Stimulated activated CD4-positive, alpha-beta T cell treated with anti-CD3 and anti-CD28 coated beads, Interleukin-15, amount 100 ng/mL, for 1 hour (primary cell): ENCODE measurements at places on chromosomes 7 and 10.

DNA sequence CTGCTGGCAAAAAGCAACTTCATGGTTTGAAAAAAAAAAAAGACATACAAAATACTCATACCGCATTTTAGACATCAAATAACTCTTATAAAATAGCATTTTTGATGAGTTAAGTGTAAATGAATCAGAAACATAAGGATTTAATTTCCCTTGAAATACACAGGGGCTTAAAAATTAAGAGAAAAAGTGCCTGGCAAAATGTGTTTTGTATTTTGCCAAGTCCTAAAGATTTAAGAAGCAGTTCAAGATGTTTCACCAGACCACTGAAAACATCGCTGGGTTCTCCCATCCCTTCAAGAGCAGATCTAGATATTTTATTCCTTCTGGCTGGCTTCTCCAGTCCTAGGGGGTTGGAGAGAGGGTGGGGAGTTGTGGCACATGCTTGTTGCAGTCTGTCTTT is 396.4 kb downstream of the INHBA start:
- DNase-seq, result no peak

- no peak for DNase-seq
Observed at GRCh38 chr10:18216482-18216881, 76.3 kb downstream of the CACNB2 start.

- DNase-seq, result no peak
Observed at GRCh38 chr10:117727421-117727820, 184.9 kb downstream of the EMX2 start.

DNA sequence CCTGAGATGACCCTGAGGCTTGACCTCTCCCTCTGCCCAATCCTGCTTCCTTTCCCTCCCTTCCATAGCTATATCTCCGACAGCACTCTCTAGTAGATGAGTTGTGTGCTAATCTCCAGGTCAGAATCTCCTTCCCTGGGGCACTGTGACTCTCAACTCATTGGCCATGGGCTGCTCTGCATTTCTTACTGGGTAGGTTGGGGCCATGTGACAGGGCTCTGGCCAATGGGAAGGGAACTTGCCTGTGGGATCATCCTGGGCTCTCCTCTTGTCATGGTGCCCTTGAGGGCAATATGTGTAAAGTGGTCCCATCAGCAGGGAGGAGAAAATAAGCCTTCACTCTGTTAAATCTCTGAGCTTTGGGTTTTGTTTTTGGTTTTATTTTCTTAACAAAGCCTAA is 80.1 kb upstream of the ANKRD1 start:
- no peak for DNase-seq

GRCh38 chr7:132708470-132708869 is 132.2 kb upstream of the PLXNA4 start:
- DNase-seq, result no peak

DNA sequence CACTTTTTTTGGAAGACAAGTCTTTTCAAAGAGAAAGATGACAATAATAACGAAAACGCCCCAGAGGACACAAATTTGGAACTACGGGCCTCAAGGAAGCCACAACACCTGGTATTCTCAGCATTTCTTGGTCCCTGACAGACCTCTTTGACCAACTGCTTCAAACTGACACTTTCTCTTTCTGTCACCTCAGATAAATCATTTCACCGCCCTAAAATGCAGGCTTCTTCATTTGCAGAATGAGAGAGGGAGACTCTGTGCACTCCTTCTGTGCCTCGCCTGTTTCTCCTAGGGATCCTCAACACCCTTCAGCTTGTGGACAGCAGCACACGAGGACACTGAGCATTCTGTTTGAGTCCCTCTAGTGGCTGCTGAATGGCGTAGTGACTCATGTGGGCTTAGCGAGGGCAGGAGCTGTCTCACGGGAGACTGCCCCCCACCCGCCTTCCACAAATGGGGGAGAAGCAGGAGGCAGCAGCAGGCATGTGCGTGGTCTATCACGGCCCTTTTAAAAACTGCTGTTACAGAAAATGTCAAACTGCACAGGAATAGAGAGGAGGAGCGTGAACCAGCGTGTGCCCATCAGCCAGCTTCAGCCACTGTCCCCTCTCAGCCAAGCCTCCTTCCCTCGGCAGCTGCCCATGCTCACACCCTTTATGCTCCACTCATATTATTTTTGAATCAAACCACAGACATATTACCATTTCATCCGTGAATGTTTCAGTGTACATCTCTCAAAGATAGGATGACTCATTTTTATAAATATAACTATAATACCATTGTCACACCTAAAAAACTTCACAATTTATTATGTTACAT is 41.4 kb downstream of the GSDME start:
- DNase-seq, result no peak

DNA sequence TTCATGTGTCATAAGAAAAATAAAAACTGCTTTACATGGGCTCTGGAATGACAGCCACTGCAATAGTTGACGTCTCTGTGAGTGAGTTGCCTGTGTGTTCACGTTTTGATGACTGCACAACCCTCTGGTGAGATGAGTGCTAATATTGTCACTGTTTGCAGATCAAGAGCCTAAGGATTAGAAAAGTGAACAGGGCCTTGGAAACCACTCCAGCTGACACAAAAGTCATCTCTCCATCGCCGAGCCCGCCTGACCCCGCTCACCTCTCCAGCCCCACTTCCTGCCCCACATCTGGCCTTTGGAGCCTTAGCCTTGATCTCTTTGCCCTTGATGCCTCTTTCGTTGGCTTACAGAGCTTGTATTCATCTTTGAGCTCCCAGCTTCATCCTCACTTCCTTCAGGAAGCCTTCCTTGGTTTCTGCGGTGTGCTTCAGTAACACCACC is 351.7 kb downstream of the TCERG1L start:
- no peak for DNase-seq

- DNase-seq, result no peak
Observed at GRCh38 chr7:14233868-14234369, 244.5 kb upstream of the ETV1 start.

- DNase-seq, result no peak
Observed at GRCh38 chr10:127149501-127150081, 46.8 kb downstream of the INSYN2A start.

DNA sequence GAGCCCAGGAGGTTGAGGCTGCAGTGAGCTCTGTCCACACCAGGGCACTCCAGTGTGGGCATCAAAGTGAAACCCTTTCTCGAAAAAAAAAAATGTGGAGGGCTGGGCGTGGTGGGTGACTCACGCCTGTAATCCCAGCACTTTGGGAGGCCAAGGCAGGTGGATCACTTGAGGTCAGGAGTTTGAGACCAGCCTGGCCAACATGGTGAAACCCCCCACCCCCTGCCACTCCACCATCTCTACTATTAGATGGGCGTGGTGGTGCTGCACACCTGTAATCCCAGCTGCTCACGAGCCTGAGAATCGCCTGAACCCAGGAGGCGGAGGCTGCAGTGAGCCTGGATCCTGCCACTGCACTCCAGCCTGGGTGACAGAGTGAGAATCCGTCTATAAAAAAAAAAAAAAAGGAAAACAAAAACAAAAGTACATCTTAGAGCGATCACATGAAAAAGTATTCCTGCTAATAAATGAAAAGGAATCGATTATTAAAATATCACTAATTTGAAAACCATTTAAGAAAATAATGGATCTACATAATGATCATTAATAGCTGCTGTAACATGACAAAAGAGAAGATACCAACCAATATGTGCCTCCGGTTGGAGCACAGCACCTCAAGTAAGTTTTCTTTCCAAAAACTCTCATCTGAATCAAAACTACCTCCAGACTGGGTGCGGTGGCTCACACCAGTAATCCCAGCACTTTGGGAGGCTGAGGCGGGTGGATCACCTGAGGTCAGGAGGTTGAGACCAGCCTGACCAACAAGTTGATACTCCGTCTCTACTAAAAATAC is 4.9 kb downstream of the HNRNPF start:
- DNase-seq, result no peak

DNA sequence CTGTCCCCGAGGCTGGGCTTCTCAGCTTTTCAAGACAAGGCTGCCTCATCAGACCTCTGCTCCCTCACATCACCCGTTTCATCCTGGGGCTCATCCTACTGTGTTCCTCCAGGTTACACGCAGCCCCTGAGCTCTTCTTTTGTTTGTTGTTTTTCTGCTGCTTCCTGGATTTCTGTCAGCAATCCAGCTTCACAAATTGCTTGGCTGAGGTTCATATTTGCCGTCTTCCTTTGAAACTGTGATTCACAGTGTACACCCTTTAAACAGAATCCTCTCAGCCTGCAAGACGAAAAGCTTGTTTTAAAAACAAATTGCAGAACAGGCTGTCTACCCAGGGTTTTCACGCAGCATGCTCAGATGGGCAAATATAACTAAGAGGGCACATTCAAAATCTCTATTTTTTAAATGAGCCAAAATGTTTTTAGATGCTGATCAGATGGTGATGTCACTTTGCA is 39.1 kb upstream of the PARD3 start:
- no peak for DNase-seq

- no peak for DNase-seq
Observed at GRCh38 chr7:37231613-37232012, 217.1 kb downstream of the ELMO1 start.

- DNase-seq, result no peak
Observed at GRCh38 chr7:8433477-8434289, at the start of gene NXPH1. Gene NXPH1 (plus strand): TSS chr7:8433609.

GRCh38 chr10:122774231-122774630 is 71.4 kb downstream of the CUZD1 start:
- DNase-seq, result no peak

DNA sequence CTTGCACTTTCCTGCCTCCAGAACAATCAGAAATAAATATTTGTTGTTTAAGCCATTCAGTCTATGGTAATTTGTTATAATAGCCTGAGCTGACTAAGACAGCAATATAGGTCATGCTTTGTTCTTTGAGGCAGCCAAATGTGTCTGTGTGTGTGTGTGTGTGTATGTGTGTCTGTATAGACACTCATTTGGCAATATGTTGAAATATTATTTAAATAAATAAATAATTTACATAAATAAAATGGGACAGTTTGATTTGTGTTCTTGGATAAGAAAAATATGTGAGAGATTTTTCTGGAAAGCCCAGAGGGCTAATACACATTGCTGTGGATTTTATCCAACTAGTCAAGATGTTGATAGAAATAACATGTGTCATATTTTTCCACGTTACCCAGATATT is 140.2 kb downstream of the PTN start:
- no peak for DNase-seq

DNA sequence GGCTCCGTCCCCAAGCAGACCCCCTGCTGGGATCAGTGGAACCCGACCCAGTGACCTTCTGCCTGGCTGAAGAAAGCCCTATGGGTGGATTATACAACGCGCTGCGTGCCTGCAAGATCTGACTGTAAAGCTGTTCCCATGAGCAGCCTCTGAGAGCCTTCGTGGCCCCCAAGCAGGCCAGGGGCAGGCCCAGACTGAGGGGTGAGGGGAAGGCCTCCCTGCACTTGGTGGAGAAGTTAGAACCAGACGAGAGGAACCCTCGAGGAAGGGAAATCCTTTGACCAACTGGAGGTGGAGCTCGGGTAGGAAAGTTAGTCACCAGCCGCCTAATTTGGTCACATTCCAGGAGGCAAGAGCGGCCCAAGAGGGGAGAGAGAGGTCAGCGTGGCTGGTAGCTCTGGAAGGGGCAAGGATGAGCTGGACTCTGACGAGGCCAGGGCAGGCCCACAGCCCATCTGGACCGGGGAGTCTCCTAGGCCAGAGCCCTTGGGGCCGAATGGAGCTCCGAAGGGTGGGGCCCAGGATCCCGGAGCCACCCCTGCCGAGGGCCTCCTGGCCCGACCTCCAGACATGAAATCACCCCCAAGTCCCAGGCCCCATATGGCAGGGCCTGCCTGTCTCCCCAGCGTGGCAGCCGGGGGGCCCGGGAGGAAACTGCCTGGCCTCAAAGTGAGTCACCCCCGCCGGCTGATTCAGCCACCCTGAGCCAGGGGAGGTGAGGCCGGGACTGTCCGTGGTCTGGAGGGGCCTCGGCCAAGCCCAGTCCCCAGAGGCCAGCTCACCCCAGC is 23.3 kb upstream of the PDGFA start:
- DNase-seq, result no peak

DNA sequence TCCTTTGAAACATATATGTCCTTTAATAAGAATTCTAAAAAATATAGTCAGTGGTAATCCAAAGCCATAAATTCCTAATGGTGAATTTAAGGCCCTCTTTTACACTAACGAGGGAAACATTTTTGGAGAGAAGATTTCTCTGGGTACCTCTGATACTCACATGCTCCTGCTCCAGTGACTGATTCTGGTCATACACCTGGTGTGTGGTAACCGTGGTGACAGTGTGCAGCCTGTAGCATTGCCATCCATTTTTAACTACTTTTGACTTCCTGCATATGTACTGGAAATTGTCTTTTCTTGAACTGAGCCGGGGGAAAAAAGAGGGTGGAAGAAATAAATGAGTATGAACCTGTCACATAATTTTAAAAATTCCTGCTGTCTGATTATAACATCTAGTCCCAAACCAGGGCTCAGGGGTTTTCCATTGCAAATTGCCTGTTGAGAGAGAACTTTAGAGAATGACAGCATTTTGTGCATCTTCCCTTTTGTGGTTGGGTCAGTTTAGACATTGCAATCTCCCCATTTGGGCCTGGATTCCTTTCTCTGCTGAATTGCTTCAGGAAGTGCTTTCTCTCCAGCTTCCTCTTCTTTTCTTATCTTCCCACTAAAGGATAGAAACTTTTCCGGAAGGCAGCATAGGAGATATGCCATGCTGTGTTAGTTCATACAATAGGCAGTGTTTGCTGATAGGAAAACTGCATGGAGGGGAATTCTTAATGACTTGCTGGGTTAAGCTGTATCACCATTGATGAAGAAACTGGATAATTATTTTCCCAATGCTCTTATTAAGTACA is 125.5 kb downstream of the GRM3 start:
- DNase-seq, result no peak

GRCh38 chr7:14639329-14639728 is 263.2 kb downstream of the DGKB start:
- DNase-seq, result no peak

GRCh38 chr7:152660021-152660420 is 15.9 kb downstream of the XRCC2 start:
- DNase-seq, result no peak

DNA sequence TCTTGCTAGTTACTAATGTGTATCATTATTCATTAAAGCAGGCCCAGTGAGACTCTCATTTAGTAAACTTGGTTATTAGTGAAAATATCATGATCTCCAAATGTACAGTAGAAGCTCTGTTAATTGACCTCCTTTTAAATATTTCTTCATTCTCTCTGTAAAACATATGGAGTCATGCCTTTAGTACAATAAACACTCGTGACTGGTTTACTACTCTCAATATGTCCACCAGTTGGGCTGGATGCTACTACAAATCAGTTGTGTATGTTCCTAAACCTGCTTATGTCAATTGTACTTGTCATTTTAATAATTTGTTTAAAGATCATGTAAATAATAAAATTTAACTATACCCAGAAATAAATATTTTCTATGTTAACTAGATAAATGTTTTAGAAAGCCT is 68.6 kb upstream of the COMTD1 start:
- DNase-seq, result no peak
